ENCODE measurements at places on chromosomes 16 and 17.

- no peak for DNase-seq
Measured at GRCh38 chr17:58360296-58361063, 8.5 kb upstream of the SUPT4H1 start.

GRCh38 chr17:6683081-6683684, 30.0 kb downstream of the SLC13A5 start:
- DNase-seq = no peak

DNA sequence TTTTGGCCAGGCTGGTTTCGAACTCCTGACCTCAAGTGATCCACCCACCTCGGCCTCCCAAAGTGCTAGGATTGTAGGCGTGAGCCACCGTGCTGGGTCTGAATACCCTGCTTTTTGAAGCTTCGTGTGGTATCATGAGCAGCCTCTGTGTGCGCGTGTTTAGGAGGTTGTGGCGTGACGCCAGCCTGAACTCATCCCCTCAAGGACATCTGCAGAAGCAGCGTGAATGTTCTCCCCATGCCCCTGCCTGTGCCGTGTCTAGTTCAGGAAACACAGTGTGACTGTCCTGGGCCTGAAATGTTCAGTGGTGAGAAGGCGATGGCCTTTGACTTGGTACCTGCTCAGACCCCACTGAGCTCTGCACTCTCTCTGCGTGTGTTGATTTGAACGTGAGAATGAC, 35.6 kb downstream of the RNF213 start:
- no peak for DNase-seq

DNA sequence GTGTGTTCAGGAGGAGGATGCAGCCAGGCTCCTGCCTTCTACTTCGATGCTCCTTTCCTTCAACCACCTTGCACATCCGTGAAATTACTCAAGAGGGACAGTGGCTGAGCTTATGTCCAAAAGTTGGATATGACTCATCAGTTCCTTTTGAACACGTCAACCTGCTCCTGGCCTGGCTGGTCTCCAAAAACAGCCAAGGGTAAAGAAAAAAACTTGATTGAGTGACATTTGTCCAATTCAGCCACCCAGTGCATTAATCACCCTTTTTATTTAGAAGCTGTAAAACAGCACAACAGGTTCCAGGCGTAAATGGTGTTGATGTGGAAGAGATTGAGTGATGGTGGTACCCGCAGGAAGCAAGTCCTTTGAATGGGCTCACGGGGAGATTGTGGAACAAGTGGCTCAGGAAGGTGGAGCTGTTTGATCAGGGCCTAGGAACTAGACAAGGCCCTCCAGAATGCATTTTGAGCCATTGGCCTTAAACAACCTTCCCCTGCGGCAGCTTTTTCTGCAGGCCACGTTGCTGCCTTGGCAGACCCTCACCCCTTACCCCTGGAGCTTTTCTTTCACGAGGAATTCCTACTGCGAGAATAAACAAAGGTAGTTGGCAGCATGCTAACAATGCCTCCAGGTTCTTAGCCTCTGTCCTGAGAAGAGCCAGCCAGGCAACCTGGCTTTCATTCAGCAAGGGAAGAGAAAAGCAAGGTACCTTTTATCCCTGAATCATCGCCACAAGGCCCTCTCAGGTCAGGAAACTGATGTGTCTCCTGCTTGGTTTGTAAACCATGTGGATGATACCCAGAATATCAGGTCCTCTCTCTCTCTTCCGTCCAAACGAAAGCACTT, 173.3 kb upstream of the CACNG5 start:
- DNase-seq = peak; percentile 96

DNA sequence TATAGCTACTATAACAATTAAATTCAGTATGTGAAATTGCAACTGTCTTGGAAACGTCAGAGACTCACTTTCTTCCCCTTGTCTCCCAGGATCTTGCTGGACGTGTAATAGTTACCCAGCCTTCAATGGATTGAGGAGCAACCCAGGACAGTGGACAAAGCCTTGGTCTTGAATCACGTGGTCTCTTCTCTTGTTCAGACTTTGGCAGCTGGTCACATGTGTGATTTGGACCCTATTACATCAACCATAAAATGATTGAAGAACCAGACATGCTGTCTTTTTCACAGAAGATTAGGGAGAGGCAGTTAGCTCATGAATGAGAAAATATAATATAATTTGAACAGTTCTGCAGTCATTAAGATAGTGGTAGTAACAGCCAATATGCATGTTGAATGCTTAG, 1085.5 kb upstream of the RBFOX1 start:
- no peak for DNase-seq

DNA sequence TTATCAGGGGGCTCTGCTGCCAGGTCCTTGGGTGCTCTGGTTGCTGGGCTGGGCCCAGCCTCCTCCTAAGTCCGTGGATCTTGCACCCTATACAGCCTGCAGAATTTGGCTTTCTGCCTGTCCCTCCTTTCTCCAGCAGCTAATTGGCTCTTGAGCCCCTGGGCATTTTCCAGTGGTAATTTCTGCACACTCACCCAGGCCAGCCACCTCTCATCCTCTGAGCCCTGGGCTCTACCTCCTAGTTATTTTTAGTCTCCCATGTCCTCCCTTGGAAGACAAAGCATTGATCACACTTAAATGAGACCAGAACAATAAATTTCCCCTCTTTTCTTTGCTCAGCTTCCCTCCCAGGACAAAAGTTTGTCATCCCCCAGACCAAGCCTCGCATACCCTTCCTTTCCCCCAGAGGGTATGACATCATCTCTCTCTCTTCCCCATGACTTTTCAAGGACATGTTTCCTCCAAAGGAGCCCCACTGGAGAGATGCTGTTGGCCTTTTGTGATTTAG, 38.1 kb downstream of the C17orf75 start:
- no peak for DNase-seq

Data from kidney tubule cell (primary cell).